ENCODE measurements at places on chromosomes 1 and 21. TPM values are rescaled to one million over a fixed set of nuclear protein-coding genes. Genes with fewer than 3 reads are reported as not detected.

The UBASH3A gene
- 3.0 TPM for total RNA-seq

The WNT3A gene
- not detected for total RNA-seq

The OR6N1 gene
- not detected for total RNA-seq

The LYPD8 gene
- 21.9 TPM for total RNA-seq

The NBPF19 gene
- 19.8 TPM for total RNA-seq

DNA sequence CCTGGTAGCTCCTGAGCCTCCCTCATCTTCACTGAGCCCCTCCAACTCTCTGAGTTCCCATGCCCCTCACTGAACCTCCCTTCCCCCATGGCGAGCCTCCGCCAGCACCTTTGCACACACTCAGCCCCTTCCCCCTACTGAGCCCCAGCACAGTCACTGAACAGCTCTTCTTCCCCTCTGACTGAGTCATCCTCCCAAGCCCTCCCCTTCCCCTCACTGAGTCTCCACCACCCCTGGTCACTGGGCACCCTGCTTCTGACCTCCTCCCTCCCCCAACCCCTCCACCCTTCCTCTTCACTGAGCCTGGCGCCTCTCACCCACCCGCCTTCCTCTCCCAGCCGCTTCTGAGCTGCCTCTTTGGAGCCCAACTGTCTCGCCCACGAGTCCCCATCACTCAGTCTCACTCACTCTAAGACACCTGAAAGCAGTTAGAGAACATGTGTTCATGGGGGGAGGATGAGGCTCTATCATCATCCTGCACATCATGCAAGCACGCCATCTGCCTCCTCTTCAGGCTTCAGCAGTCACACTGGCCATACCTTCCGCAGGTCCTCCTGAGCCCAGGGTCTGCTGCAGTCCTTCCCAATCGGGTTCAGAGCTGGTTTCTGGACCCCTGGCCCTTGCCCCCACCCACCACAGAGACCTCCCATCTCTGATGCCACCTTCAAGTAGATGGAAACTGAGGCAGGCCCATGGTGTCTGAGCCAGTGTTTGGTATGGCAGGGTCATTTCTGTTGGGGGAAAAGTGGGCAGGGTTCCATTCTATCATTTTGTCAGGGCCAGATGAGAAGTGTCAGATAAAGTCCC is 2.0 kb upstream of the TRNP1 start:
- no peak overlapping the region for H3K4me3 ChIP-seq
- H3K4me1 ChIP-seq, result peaks cover 13% of the 10 kb centered on the region
- no peak for DNase-seq
- H3K36me3 ChIP-seq, result no peaks in the 10 kb centered on the region

DNA sequence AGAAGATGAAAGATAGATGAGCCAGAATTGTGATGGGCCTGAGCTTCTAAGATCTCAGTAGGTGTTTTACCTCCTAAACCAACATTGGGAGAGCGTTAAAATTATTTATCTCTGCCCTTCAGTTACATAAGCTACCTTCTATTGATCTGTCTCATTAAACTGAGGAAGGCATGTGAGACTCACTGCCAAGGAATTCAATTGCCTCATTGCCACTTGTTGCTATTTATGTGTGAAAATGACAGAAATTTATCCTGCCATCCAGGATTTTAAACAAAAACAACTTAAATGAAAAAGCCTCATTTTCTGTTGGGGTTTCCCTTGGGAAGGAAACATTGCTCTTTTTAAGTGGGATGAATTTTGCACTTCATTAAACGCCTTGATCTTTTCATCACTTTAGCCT is 78.7 kb upstream of the RUNX1 start:
- H3K27me3 ChIP-seq, result no peaks in the 10 kb centered on the region
- H3K27ac ChIP-seq, result no peak overlapping the region
- no peaks in the 10 kb centered on the region for H3K4me1 ChIP-seq

DNA sequence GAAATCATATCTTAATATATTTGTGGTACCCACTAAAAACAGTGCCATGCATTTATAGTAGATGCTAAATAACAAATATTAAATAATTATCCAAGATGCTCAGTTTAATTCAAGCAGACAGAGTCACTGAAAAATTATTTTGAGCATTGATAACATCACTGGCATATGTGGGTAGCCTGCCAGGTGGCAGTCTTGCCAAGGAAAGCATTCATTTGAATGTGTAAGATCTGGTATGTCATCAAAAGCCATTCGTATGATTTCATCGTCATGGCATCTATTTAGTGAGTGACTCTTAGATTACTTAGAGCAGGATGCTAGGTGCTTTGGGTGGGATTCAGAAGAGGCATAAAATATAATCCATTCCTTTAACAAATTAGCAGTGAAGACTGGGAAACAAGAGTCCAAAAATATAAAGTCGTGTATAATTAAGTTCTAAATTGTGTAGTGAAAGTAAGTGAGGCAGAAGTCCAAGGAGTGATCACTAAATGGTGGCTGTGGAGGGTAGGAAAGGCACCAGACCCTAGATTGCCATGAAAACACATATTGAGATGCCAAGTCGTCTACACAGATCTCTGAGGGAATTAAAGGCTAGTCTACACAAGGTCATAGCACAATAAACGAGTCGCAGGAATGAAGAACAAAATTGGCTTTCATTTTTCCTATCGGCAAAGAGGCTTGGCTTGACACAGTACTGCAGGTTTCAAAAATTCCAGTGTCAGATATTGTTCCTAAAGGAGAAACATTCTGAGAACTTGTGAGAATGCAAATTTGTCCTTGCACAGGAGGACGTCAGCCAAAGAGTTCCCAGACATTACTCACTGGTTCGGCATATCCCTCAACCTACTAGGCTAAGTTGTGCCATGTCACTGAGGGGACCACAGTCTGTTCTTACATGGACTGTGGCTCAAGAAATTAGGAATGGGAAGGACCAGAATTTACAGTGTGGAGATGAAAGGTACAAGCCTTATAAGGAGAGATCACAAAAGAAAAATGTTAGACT is 130.8 kb downstream of the LYPLAL1 start:
- no peaks in the 10 kb centered on the region for H3K4me1 ChIP-seq
- no peaks in the 10 kb centered on the region for H3K27me3 ChIP-seq
- no peak for DNase-seq
- H3K4me3 ChIP-seq, result no peak overlapping the region

- H3K27me3 ChIP-seq, result no peaks in the 10 kb centered on the region
- H3K36me3 ChIP-seq, result no peaks in the 10 kb centered on the region
- no peaks in the 10 kb centered on the region for H3K4me1 ChIP-seq
- no peak overlapping the region for H3K27ac ChIP-seq
- no peak for DNase-seq
Measured at GRCh38 chr21:39334611-39335010, 14.3 kb downstream of the HMGN1 start.

GRCh38 chr1:25194572-25195020 is 37.7 kb downstream of the SYF2 start:
- H3K4me1 ChIP-seq, result peaks cover 24% of the 10 kb centered on the region
- no peaks in the 10 kb centered on the region for H3K36me3 ChIP-seq
- H3K27me3 ChIP-seq, result no peaks in the 10 kb centered on the region
- no peak overlapping the region for H3K27ac ChIP-seq
- no peak for DNase-seq
- no peak overlapping the region for H3K4me3 ChIP-seq

Measured in transverse colon (tissue), 4 donors.